ENCODE measurements at places on chromosomes 2 and 18.
A peak's percentile ranks its signal among the peaks of the same experiment; 100 is the strongest.

DNA sequence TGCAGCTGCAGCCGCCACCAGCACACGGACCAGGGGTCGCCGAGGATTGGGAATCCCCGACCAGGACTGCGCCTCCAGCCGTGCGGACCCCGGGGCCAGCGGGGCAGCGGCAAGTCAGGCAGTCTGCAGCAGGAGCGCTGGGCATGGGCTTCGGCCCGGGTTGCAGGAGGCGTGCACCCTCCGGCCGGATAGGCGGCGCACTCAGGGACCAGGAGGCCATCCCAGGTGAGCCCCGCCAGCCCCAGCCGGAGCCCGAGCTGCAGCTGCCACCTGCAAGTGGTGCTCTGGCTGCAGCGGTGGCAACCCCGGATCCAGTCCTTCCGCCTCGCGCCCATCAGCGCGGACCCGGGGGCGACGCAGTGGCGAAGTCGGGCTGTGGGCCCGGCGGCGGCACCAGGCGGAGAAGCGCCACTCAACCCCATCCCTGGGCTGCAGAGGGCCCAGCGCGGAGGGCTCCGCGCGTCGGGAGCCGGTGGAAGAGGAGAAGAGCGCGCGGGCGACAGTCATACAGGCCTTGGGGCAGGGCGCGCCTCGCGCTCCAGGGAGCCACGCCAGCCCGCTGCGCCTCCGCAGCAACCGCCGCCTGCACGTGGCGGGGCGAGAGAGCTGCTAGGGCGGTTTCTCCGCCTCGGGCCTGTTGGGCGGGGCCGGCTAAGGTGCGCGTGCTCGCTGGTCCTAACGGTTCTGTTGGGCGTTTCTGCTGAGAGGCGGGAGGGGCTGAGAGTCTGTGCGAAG is 73.8 kb downstream of the RPIA start:
- peak; percentile 93 for DNase-seq

- DNase-seq: no peak
These were observed 878.8 kb downstream of the TSN start for GRCh38 chr2:122634256-122634655.

DNA sequence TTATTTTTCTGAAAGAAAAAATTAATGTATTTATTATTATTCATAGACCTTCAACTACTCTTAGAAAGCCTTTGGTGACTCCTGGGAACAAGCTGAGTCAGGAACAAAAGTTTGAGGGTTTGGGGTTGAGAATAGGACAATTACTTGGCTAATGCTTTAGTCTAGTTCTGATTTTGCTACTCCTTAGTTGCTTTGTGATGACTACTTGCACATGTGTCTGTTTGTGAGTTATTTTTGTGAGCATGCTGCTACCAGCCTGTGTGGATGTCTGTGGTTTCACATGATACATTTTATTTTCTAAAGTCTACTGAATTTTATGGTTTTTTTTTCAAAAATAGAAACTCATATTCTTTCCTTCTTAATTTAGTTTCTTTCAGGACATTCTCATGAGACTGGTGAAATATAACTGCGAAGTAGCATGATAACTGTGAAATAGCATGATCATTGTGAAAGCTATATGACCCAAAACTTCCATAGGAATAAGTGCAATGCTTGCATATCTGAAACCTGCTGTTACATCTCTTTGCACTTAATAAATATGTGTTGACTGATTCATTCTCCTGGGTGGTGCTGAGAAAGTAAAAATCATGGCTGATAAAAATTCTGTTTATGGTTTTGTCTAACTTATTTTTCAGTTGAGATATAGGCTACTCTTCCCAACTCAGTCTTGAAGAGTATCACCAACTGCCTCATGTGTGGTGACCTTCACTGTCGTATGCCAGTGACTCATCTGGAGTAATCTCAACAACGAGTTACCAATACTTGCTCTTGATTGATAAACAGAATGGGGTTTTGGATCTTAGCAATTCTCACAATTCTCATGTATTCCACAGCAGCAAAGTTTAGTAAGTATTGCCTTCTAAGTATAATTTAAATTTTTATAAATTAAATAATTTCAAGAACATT is 17.9 kb upstream of the IL18R1 start:
- DNase-seq: no peak

DNA sequence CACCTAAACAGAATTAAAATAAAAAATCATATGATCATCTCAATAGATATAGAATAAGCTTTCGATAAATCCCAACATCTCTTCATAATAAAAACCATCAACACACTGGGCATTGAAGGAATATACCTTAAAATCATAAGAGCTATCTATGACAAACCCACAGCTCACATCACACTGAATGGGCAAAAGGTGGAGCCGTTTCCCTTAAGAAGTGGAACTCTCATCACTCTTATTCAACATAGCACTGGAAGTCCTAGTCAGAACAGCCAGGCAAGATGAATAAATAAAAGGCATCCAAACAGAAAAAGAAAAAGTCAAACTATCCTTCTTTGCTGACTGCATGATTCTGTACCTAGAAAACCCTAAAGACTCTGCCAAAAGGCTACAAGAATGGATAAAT is 510.3 kb downstream of the ZNF804A start:
- no peak for DNase-seq

DNA sequence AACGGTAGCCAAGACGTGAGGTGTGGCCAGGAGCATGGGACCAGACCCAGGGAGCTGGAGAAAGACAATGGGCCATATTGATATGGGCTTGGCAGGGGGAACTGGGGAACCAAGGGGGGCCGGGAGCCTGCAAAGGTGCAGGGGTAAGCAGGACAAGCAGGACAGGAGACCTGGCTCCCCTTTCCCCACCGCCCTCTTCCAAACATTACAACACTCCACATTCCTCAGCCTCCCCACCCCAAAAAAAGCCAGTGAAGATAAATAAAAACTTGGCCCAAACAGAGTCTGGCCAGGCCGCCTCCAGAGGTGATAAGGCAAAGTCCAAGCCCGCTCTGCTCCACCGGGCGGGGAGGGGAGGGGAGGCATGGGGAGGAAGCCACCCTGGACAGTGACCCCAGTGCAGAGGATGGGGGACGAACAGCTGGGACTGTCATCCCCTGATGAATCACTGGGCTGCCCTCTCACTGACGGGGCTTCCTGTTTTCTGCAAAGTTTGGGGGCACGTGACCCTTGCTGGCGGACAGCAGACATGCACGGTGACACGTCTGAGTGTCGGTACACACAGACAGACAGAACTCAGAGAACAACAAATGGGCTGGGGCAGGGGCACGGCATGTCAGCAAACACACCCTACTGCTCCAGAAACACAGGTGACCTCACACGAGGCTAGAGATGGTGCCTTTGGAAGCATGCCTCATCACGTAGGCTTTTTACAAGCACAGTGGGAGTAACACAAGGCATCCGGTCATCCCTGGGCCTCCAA is 100.2 kb downstream of the TNS1 start:
- DNase-seq: no peak

GRCh38 chr2:216949700-216950413 is 90.0 kb upstream of the TNP1 start:
- peak; percentile 33 for DNase-seq

DNA sequence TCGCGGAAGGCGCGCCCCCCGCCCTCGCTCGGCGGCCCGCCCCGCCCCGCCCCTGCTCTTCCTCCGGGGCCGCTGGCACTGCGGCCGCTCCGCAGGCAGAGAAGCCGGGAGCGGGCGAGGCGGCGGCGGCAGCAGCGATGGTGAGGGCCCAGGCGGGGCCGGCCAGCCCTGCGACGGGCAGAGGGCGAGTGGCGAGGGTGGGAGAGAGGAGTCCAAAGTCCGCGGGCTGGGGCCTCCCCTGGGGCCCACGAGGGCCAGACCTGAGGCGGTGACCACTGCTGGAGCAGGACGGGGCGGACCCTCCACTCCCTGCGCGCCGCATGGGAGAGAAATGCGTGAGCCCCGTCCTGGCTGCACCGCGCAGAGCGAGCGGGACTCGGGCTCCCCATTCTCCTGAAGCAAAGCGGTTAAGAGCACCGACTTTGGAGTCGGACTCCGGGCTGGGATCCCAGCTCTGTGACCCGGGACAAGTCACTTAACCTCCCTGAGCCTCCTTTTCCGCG is at the start of gene VAMP5:
VAMP5 (plus strand) TSS at position 78 of the 503 bp plus-strand sequence; CDS start at position 138, 60 bp downstream.
- no peak for DNase-seq

DNA sequence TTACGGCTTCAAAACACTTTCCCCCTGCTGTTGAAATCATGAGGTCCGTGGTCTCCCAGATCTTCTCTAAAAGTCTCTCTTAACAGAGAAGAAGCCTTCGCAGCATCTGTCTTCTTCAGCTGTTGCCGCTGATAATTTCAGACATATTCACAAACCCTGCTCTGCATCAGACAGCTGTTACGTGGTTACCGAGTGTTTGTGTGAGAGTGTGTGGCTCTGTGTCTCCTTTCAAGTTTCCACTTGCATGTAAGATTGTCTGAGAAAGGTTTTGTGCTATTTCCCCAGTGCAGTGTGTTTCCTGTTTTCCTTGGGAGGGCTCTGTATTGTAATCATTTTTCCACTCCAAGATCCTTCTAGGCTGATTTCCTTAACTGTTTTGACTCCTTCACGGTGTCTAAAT is 32.8 kb downstream of the MAIP1 start:
- no peak for DNase-seq

DNA sequence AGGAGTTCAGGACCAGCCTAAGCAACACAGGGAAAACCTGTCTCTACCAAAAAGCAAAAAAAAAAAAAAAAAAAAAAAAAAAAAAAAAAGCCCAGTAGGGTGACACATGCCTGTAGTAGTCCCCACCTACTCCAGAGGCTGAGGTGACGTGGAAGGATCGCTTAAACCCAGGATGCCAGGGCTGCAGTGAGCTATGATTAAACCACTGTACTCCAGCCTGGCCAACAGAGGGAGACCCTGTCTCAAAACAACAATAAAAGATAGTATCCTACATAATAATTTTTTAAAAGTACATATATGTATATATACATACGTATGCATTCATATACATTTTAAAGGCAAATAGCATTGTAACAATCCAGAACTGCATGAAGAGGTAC is 51.7 kb downstream of the SOS1 start:
- DNase-seq: no peak

DNA sequence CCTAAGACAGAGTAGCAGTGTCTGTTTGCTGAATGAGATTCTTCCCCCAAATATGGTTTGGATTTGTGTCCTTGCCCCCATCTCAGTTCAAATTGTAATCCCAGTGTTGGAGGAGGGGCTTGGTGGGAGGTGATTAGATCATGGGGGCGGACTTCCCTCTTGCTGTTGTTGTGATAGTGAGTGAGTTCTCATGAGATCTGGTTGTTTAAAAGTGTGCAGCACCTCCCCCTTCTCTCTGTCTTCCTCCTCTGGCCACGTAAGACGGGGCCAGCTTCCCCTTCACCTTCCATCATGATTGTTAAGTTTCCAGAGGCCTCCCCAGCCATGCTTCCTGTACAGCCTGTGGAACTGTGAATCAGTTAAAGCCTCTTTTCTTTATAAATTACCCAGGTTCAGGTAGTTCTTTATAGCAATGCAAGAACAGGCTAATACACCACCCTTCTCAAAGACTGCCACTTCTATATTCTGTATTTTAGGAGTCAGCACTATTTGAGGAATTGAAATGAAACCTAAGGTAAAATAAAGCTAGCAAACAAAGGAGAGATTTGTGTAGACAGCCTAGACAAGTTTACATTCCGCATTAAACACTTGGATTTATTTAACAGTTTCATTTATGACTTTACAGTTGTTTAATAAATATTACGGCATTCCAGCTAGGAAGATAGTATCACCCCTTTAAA is 21.6 kb downstream of the FBXO36 start:
- no peak for DNase-seq

DNA sequence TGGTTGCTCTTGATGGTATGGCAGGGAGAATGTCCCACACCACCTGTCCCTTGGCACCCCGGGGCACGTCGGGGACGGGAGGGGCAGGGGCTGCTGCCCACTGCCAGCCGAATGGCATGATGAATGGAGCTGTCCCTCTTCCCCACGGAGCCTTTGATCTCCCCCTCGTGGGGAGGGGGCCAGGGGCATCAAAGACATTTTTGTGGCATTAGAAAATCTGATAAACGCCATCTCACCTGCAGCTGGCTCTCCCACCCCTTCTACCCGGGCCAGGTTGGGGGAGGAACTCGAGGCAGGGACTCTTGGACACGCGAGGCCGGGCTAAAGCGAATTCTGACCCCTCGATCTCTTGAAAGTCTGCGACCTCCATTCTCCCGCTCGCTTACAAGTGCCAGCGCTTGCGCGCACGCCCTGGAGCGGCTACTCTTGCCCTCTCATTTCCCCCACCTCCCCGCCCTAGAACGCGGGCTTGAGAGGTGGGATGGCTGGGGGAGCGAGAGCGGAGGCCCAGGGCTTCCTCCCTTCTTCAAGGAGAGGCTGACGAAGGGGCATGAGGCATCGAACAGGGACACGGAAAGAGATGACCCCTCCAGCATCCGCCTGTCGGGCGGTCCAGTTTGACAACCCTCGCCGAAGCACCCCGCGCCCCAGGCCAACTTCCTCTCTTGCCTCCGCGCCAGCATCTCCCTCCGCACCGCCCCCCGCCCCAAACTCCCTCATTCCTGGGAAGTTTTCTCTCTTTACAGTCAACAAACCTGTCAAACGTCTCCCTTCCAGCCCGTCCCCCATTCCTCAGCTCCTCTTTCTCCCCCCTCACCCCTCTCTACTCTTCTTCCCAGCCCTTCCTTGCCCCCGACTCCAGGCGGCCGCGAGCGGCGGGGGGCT is 692 bp upstream of the WNT6 start:
- no peak for DNase-seq

DNA sequence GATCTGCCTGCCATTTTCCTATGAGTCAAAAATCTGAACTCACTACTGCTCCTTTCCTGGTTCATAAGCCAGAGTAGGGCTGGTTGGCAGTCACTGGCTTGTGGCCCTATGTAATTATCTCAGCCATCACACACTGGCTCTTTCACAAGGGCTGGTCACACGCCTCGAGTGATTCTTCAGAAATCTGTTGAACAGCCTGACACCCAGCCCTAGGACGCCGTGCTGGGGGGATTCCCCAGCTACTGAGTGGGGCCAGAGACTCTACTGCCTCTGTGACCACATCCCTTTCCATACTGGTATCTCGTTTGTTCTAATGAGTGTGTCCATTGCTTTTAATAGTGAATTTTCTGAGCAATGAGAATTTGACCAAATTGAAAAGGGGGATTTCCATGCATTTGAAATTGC is 45.8 kb upstream of the RBM44 start:
- DNase-seq: no peak

GRCh38 chr2:82641598-82642180 is 1817.4 kb downstream of the SUCLG1 start:
- DNase-seq: no peak

DNA sequence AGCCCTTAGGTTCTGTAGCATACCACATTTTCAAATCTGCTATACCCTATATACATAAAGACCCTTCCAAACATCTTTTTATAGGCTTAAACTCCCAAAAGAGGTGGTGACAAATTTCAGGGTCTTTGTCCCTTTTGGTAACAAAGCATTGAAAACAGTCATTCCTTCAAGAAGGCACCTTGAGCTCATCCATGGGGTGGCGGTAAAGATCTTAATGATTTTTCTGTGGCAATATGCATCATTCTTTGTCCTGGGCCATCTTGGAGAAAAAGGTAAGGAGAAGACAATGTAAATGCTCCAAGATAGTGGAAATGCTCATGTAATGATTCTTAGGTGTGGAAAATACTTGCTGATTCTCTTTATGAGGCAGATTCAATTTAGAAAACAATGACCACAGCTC is 890.5 kb downstream of the CNTNAP5 start:
- DNase-seq: no peak

- DNase-seq: no peak
These were observed at the start of gene HOXD8 for GRCh38 chr2:176128982-176129796. HOXD8 (plus strand) TSS chr2:176129705; CDS start chr2:176130367, 662 bp downstream.

GRCh38 chr2:237693291-237693994 is 66.1 kb downstream of the LRRFIP1 start:
- DNase-seq: peak; percentile 53

GRCh38 chr2:69969126-69969983 is 7.9 kb upstream of the ASPRV1 start:
- DNase-seq: no peak
